ENCODE measurements at places on chromosomes 1 and 21.
A peak's percentile ranks its signal among the peaks of the same experiment; 100 is the strongest.

DNA sequence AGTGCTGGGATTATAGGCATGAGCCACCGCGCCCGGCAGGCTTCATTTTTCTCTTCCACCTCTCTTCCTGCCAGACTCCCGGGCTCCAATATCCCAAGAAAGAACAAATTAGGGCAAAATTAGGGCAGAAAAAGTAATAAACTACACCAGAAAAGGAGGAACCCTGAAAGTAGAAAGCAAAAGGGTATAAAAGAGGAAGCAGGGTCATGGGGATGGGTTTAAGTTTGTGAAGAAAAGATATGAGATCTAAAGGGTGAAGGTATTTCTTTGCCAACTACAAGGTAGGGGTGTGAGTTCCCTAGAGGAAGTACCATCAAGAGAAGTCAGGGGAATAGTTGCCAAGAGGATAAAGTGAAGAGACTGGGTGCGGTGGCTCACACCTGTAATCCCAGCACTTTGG is 9.9 kb downstream of the PTPN22 start:
- no peak for DNase-seq

- no peak for DNase-seq
Observed at GRCh38 chr1:182366596-182366995, 25.0 kb downstream of the GLUL start.

DNA sequence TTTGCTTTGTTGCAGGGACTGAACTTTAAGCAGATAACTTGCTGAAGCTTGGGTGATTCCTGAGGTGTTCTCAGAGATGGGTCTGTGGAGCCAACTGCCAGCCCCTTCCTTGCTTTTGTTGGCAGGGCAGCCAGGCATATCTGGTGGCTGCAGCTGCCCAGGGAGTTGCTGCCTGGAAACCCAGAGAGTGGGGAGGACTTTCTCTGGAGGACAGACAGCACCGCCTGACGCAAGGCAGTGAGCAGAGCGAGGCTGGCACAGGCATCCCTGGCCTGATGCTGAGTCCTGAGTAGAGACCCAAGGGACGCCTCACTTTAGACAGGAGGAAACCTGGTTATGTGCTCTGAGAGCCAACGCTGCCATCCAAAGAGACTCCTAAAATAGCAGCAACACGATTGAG is 9.8 kb upstream of the OLFML2B start:
- no peak for DNase-seq

DNA sequence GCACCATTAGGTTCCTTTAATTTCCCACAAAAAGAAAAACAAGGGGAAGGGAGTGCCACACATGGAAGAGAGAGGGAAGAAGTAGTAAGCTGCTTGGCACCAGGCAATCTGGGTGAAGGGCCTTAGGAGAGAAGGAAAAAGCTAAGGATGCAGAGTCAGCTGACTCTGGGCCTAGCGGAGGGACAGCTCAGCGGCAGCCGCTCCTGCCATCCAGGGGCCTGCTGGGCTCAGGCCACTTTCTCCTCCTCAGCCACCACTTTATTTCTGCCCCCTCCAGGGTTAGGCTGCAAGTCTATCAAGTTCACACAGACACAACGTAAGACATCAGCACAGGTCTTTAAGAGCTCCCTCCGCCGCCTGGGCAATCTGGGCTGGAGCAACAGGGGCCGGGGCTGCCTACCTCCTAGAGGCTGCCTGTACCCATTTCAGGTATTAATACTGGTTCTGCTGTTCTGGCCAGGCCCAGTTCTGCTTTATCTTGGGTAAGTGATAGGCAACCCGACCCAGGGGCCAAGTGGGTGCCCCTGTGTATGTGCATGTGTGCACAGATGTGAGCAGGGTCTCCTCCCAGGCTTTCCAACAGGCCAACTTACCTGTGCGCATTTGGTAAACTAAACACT is 53.6 kb downstream of the SLC45A1 start:
- no peak for DNase-seq

DNA sequence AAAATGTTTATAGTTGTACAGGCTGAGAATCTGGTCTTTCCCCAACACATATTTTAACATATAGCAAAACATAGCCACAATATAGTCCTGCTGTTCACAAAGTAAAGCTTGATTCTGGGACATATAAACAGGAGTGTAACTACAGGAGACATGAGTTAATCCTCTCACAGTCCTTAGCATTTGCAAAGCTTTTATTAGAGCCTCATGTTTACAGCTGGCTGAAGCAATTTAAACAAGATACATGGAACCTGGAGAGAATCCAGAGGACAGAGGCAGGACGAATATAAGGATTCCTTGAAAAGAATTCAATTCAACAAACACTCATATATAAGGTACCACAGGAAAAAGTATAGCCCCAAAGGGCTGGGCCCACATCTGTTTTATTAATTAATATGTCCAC is 163.4 kb downstream of the ADGRL4 start:
- no peak for DNase-seq

DNA sequence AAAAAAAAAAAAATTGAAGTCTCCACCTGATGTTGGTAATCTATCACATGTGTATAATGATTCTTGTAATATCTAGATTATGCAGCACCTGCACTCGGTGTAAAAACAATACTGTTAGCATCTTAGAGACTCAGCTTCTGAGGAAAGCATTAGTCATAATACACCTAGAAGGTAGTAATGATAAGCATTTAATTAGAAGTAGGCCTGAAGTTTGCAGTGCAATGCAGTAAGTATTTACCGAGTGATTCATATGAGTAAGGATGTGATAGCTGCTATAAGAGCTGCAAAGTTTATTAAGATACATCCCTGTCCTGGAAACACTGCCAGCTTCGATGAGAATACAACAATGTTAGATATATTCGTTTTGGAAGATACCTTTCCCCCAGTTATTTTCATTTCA is 196.4 kb downstream of the GREM2 start:
- no peak for DNase-seq

GRCh38 chr1:25774921-25775771 is 24.8 kb upstream of the SELENON start:
- peak; percentile 27 for DNase-seq

- DNase-seq: peak; percentile 42
Observed at GRCh38 chr1:78277253-78277652, 213.5 kb upstream of the PTGFR start.

- no peak for DNase-seq
Observed at GRCh38 chr21:21247424-21247823, 249.2 kb downstream of the NCAM2 start.

DNA sequence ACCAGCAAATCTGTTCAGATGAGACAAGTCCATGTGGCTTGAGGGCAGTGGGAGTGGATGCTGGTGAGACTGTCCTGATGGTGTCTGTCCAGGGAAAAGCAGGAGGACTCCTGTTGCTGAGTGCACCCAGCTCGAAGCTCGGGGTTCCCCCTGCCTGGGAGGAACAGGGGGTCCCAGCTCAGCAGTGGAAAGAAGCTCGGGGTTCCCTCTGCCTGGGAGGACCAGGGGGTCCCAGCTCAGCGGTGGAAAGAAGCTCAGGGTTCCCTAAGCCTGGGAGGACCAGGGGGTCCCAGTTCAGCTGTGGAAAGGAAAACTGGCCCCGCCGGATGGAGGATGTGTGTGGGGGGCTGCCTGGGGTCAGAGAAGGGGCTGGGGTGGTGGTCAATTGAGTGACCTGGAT is 39.1 kb downstream of the CRYAA start:
- DNase-seq: no peak

GRCh38 chr1:159941141-159941540 is 4.3 kb downstream of the IGSF9 start:
- no peak for DNase-seq

DNA sequence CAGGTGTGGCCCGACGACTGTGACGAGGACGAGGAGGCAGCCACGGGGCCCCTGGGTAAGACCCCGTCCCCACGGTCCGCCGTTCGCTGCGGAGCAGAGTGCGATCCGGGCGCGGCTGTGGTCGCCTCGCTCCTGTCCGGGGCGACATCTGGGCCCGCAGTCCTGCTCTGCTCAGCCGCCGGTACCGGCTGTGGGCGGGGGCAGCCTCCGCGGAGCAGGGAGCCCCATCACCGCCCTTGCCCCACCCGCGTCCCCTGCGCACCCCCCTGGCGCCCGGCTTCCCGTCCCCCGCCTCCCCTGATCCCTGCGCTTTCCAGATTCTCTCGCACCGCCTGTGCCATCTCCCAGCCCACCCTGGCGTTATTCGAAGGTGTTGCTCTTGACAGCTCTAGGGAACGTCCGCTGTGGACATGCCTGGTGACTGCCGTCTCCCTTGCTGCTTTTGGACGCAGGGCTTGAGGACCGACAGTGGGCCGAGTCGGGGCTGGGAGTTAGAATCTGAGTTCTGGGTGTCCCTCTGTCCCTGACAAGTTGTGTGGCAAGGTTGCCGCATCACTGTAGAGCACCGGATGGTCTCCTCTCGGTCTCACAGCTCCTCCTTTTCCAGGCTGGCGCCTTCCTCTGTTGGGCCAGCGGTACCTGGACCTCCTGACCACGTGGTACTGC is 596 bp downstream of the TOR3A start:
- no peak for DNase-seq

DNA sequence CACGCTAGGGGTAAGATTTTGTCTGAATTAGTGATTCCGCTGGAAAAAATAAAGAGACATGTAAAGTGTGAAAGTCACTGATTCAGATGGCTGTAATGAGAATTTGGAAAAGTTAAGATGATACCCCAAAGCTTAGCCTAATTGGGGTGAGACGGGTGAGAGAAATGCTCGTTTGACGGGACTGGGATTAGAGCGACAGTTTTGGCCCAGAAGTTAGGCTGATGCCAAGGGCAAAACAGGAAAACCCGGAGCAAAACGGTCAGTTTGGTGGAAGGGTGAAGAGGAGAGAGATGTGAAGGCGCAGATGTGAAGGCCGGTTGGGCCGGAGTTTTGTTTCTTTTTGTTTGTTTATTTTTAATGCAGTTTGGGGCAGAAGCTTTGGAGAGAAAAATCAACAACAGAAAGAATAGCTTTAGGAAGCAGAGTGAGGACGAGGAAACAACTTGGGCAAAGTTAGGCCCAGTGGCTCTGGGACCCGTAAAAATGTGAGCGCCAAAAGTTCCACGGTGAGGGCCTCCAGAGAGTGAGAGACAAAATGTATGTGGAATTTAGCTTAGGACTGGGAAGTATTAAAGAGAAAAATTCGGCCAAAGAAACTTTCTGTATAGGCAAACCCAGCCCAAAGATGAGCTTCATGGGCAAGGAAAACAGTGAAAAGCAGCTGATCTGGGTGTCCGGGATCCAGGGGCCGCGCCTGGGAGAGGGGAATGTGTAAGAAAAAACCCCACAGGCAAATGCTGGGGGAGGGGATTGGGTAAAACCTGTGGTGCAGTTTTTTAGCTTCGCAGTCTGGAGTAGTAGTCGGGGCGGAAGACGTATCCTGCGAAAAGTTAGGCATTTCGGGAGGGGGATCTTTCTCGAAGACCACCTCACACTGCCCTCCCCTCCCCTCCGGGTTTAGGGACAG is 1.2 kb downstream of the DMRTA2 start:
- no peak for DNase-seq

- DNase-seq: no peak
Observed at GRCh38 chr1:117636637-117637425, 31.0 kb downstream of the TENT5C start.

- DNase-seq: no peak
Observed at GRCh38 chr1:86567878-86568277, 21.0 kb downstream of the CLCA4 start.
